ENCODE measurements at places on chromosomes 16 and 17.

DNA sequence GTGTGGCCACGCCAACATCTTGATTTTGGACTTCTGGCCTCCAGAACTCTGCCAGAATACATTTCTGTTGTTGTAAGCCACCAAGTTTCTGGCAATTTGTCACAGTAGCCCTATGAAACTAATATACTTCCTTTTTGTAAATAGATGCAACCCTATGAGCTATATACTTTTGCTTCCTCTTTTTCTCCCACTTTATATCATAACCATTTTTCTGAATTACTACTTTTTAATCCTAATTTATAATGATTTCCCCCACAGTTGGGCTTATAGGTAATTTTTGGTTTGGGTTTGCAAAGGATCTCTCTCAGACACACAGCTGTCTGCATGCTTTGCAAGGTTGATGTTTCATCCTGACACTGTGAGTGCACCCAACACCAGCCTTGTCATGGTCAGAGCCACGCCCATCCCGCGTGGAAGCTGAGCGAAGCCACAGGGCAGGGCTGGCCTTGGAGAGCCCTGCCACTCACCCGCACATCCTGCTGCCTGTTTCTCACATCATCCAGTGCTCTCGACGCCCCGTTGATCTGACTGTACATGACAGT lies 5.8 kb downstream of the TRIM25 start:
- DNase-seq = no peak

- DNase-seq = no peak
Observed at GRCh38 chr17:31309556-31309955, 4.3 kb downstream of the EVI2B start.

GRCh38 chr16:30949650-30950515 lies 1.0 kb downstream of the ORAI3 start:
- DNase-seq = peak; percentile 79

DNA sequence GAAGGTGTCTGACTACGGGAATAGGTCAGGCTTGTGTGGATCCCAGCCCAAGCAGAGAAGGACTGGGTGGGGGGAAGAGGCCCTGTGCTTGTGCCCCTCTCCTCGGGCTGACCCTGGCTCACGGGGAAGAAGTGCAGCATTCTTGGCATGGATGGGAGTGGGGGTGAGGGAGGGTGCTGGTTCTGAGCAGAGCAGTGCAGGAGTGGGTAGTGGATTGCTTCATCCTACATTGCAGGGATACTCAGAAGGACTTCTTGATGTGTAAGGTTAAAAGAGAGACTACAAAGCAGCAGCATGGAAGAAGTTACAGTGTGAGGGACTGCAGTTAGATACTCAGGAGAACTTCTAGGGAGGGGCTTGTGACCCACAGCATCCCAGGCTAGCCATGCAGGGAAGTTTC lies 2.1 kb downstream of the ARHGAP23 start:
- DNase-seq = no peak

DNA sequence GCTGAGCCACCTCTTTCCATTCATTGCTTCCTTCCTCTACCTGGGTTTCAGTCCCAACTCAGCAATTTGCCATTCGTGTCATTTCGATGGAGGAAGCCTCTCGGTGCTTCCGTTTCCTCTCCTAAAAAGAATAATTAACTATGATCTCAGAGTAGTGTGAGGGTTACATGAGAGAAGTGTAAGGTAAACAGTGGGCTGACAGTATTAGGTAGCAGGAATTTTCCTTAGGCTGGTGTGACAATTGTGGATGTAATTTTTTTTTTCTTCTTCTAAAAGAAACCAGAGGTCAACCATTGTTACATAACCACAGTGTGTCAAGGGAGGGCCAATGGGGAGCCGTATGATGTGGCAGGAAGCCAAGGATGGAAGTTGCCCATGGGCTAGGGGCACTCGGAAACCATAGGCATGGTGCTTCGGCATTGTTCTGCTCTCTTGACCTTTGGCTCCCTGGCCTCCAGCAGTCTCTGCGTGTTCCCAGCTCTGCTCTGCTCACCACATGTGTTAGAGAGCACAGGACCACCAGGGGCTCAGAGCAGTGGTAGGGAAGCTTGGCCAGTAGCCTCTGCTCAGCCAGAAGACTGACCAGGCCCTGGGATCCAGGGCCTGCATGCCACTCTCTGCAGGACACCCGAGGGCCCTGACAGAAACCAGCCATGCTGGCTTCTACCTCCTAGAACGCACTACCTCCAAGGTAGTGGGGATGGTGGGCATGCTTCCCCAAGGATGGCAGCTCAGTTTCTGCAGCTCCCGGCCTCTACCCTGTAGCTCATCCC lies 2.0 kb upstream of the TOP2A start:
- DNase-seq = no peak

GRCh38 chr17:6893382-6894205 lies 62.1 kb upstream of the TEKT1 start:
- no peak for DNase-seq

- no peak for DNase-seq
Observed at GRCh38 chr17:12089809-12090384, 69.2 kb downstream of the MAP2K4 start.

All from LoVo (cell line).